ENCODE measurements at places on chromosomes 2 and 18.

GRCh38 chr2:100902817-100903405 lies 83.0 kb downstream of the NPAS2 start:
- DNase-seq, result no peak

DNA sequence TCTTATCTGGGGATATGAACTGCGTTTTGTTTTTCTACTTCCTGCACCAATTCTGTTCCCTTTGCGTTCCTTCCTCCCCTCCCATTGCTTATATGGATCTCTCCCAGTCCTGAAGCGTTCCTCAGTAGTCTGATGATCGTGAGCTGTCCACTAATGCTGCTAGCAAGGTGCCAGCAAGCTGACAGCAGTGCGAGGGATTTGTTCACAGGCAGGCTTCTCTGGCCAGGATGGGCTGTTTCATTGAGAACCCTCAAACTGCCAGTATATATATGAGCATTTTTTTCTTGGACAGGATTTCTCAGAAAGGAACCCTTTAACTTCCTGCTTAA lies 40.1 kb downstream of the GTF3C3 start:
- DNase-seq, result no peak

GRCh38 chr2:133389569-133389968 lies 178.7 kb downstream of the NCKAP5 start:
- no peak for DNase-seq

- no peak for DNase-seq
Measured at GRCh38 chr2:200350850-200351285, 44.4 kb downstream of the SPATS2L start.

GRCh38 chr18:31244771-31245394 lies 73.1 kb upstream of the DSG1 start:
- DNase-seq, result no peak

- no peak for DNase-seq
Measured at GRCh38 chr18:77177009-77177408, 44.4 kb upstream of the MBP start.

DNA sequence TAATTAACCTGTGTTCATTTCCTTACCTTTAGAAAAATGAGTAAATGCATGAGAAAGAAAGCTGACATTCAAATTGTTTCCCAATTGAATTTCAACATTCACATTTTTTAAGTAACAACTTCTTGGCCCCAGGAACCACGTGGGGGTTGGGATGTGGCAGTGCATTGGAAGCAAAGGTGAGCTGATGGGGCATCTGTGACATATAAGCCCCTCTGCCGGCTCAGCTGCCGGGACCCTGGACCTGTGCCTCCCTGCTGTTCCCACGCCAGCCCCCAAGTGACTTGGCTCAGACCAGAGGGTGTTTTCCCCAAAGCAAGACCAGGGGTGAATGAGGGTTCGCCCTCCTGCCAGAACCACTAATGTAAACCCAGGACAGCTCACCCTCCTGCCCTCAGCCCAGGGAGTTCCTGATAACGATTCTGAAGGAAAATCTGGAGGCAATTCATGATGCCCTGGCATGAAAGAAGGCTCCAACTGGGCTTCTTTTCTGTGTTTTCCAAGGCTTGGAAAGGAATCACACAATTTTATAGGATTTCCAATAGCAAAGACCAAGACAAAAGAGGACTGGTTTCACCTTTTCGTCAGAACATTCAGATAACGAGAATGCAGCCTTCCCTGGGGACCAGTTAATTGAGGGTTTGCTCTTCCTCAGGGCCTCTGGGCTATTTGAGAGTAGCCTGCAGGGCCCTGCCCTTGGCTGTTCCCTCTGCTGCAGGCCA lies 193.2 kb upstream of the TWIST2 start:
- DNase-seq, result no peak

GRCh38 chr2:56309626-56310170 lies 125.9 kb downstream of the CCDC85A start:
- no peak for DNase-seq
